ENCODE measurements at places on chromosomes 1 and 21. TPM values are rescaled to one million over a fixed set of nuclear protein-coding genes. Genes with fewer than 3 reads are reported as not detected.

DNA sequence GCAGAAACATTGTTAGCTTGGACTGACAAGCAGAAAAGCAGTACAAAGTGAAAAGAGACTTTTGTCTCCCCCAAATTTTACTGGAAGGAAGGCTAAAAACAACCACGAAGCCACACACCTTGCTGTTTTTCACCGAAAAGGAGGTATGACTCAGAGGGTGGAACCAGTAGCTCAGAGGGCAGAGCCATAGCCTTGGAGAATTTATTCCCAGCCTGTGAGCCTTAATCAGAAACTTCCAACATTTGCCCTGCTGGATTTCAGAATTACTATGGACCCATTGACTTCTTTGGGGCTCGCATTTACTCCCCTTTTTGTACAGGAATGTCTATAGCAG lies 32.0 kb downstream of the RPS6KC1 start:
- no peak overlapping the region for H3K27ac ChIP-seq
- no peaks in the 10 kb centered on the region for H3K36me3 ChIP-seq
- H3K4me1 ChIP-seq, result no peaks in the 10 kb centered on the region
- H3K27me3 ChIP-seq, result no peaks in the 10 kb centered on the region

DUSP23 gene
- total RNA-seq, result 85.9 TPM

GRCh38 chr1:53582211-53583020 lies 123.2 kb downstream of the DMRTB1 start:
- H3K27ac ChIP-seq, result no peak overlapping the region
- H3K36me3 ChIP-seq, result no peaks in the 10 kb centered on the region
- no peak for DNase-seq
- no peaks in the 10 kb centered on the region for H3K27me3 ChIP-seq
- no peak overlapping the region for H3K4me3 ChIP-seq
- no peaks in the 10 kb centered on the region for H3K4me1 ChIP-seq

DNA sequence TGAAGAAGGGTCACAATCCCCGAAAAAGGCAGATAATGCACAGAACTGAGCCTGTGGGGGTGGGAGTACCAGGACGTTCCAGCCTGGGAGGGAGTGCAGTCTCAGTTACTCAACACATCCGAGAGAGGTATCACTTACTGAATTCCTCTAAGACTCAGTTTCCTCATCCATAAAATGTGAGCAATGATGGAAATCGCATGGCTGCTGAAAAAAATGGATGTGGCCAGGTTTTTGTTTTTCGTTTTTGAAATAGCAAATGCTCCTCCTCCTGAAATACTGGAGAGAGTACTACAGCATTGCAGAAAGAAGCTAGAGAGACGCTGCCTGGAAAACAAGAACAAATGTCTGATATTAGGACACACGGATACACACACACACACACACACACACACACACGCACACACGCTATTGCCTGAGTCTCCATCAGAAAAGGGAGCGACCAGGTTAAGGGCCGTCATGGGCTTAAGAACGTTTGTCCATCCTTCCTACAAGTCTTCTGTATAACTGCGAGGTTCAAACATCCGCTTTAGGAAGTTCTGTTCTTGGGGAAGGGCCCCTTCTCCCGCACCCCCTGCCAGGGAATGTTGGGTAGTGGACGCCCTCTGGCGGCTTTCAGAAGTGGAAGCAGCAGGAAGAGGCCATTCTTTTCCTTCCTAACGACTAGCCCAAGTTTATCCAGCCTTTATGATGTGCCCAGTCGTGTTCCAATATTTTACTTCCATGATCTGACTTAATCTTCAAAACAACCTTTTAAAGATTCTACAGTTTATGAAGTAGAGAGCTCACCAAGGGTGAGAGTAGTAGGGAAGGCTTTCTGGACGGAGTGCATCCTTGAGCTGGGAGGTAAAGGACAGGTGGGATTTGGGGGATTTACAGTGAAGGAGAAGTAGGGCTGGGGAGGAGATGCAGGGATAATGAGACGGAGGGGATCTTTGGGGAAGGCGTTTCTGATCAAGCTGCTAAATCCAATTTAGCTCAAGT lies 699 bp upstream of the NES start:
- peak overlapping the region; percentile 64 for H3K4me3 ChIP-seq
- DNase-seq, result peak; percentile 47
- H3K4me1 ChIP-seq, result peaks cover 45% of the 10 kb centered on the region

- H3K27ac ChIP-seq, result no peak overlapping the region
- no peaks in the 10 kb centered on the region for H3K4me1 ChIP-seq
- H3K36me3 ChIP-seq, result no peaks in the 10 kb centered on the region
- no peak overlapping the region for H3K4me3 ChIP-seq
Observed at GRCh38 chr21:31371715-31372470, 27.8 kb upstream of the TIAM1 start.

DNA sequence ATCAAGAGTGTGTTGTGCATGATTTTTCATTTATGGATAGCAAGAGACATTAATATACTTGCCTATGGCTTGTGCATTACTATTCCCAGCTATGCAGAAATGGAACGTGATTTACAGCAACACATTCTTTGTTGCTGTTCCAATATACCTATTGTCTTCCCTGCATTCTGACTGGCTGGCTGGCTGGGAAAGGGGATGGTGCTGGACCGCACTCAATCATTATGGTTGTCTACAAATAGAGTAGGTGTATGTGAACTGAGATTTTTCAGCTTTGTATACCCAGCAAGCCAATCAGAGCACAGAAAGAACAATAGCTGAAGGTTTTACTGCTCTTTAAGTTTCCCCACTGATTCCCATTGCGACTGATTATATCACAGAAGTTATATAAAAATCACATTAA lies 167.5 kb downstream of the ATG4C start:
- H3K36me3 ChIP-seq, result no peaks in the 10 kb centered on the region
- H3K4me3 ChIP-seq, result no peak overlapping the region
- DNase-seq, result no peak
- no peaks in the 10 kb centered on the region for H3K27me3 ChIP-seq
- H3K27ac ChIP-seq, result no peak overlapping the region

AUNIP gene
- not detected for total RNA-seq

DNA sequence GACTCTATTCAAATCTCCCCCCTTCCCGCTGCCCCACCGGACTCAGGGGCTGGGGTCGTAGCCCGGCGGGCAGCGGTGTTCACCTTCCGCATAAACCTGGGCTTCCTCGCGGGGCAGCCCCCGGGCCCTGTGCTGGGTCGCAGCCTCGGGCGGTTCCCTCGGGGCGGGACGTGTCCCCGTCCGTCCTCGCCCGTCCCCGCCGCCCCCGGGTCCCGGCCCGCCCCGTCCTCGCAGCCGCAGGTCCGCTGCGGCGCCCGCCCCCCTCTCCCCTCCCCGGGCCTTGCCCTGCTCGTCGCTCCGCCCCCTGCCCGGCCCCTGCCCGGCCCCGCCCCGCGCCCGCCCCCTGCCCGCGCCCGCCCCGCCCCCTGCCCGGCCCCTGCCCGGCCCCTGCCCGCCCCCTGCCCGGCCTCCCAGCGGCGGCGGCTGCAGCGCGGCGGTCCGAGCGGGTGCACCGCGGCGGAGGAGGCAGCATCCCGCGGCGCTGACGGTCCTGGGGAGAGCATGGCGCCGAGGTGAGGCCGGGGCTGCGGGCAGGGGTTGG lies at the start of gene COL18A1:
COL18A1 (plus strand) TSS at position 436 of the 541 bp plus-strand sequence; CDS start at position 502, 66 bp downstream.
- H3K27ac ChIP-seq, result peak within 1 kb of the TSS; percentile 82
- peak within 1 kb of the TSS; percentile 45 for H3K4me3 ChIP-seq
- peak; percentile 11 for DNase-seq
- H3K36me3 ChIP-seq, result no peaks in the 10 kb centered on the region
- H3K27me3 ChIP-seq, result peaks cover 29% of the 10 kb centered on the region

AK5 gene
- 1.8 TPM for total RNA-seq

DNA sequence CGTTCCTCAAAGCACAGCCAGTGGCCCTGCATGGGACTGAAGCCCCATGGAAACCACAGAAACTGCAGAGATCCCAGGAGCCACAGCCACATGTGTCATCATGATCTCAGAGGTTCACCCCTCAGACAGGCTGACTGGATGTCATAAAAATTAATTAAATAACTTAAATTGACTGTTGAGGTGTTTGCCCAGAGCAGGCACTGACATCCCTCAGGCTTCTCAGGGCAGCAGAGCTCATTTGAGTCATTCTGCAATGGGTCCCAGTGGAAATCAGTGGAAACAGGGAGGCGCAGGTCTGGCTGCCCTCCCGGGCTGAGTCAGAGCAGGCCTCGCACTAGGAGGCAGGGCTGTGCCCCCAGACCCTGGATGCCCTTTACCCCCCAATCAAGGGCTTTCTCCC lies 135.1 kb downstream of the CDC7 start:
- no peak overlapping the region for H3K27ac ChIP-seq
- H3K27me3 ChIP-seq, result no peaks in the 10 kb centered on the region
- no peaks in the 10 kb centered on the region for H3K4me1 ChIP-seq
- DNase-seq, result no peak
- no peaks in the 10 kb centered on the region for H3K36me3 ChIP-seq
- no peak overlapping the region for H3K4me3 ChIP-seq

DNA sequence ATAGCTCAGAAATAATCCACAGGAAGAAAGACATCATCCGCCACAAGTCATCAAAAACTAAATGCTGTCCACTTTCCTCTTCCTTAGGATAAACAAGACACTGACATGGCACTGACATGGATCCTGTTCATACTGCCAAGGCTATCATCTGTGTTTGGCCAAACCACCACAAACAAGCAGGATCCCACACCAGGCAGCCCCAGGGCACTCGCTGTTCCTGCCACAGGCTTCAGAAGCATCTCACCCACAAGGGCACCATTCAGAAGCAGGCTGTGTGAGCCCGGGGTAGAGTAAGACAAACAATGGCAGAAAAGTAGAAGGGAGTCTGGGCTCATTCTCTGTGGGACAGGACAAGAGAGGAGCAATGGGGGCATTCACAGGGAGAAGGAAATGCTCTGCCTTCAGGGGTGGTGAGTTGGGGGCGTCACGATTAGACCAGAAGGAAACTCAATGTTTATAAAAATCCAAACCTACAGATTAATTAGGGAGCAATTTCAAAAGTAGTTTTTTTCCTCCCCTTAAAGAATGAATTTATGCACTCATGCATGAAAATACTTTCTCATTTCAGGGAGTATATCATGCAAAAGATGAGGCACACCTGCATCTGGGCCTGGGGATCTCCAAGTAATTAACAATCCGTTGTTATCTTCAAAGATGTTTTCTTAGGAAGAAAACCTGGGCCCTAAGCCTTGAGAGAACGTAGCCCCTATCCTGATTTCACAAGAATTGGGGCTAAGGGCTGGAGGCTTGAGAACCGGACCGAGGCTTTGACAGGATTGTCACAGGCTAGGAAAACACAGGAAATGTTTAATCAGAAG lies 43.3 kb upstream of the ATP1A1 start:
- DNase-seq, result peak; percentile 22
- H3K27ac ChIP-seq, result no peak overlapping the region
- no peaks in the 10 kb centered on the region for H3K27me3 ChIP-seq
- no peak overlapping the region for H3K4me3 ChIP-seq
- H3K36me3 ChIP-seq, result no peaks in the 10 kb centered on the region
- peaks cover 10% of the 10 kb centered on the region for H3K4me1 ChIP-seq

B3GALT5 gene
- total RNA-seq, result not detected

HSPB7 gene
- 765 TPM for total RNA-seq

- H3K36me3 ChIP-seq, result no peaks in the 10 kb centered on the region
- DNase-seq, result no peak
- H3K4me1 ChIP-seq, result peaks cover 87% of the 10 kb centered on the region
- H3K27ac ChIP-seq, result peak overlapping the region; percentile 99
- H3K4me3 ChIP-seq, result no peak overlapping the region
Observed at GRCh38 chr21:37372951-37373350, 6.4 kb downstream of the DYRK1A start.

FOXO6 gene
- total RNA-seq, result 0.20 TPM

DNA sequence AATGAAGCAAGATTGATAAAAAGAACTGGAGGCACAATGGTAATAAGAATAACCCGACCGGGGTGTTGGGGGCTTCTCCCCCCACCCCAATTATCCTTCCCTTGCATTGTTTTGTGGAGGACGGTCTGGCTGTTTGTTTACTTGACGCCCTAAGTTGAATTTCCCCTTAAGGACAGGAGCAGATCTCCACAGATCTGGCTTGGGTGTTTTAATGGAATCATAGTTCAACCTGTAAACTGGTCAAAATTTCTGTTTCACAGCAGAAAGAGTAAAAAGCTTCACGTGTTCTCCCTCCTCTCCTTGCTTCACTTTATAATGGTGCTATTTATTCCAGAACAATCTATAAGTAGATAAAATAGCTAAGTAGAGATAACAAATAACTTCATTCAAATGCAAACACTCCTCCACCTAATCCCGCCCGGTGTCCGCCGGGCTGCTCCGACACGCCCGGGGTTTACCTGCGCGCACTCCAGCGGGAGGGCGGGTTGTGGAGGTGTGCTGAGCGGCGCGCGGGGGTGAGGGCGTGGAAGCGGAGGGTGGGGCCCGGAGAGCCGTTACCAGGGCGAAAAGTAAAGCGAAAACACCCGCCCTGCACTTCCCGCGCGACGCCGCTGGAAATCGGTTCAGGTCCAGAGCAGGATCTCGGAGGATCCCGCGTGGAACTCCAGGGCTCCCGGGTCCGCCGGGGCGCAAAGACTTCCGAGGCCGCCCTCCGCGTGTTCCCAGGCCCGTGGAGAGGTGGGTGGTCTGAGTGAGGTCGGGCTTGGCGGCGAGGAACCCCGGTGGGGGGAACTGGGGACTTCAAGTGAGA lies 2.0 kb upstream of the ATF3 start:
- peak overlapping the region; percentile 84 for H3K27ac ChIP-seq
- peak overlapping the region; percentile 92 for H3K4me3 ChIP-seq
- no peaks in the 10 kb centered on the region for H3K36me3 ChIP-seq
- H3K27me3 ChIP-seq, result peaks cover 31% of the 10 kb centered on the region
- peaks cover 14% of the 10 kb centered on the region for H3K4me1 ChIP-seq

GRCh38 chr1:229636042-229636441 lies 10.0 kb downstream of the URB2 start:
- H3K27me3 ChIP-seq, result no peaks in the 10 kb centered on the region
- no peak overlapping the region for H3K27ac ChIP-seq
- no peak overlapping the region for H3K4me3 ChIP-seq
- DNase-seq, result no peak
- H3K36me3 ChIP-seq, result peaks cover 36% of the 10 kb centered on the region
- H3K4me1 ChIP-seq, result peaks cover 19% of the 10 kb centered on the region

IFI16 gene
- 13.5 TPM for total RNA-seq

CCSAP gene
- 0.44 TPM for total RNA-seq

DNA sequence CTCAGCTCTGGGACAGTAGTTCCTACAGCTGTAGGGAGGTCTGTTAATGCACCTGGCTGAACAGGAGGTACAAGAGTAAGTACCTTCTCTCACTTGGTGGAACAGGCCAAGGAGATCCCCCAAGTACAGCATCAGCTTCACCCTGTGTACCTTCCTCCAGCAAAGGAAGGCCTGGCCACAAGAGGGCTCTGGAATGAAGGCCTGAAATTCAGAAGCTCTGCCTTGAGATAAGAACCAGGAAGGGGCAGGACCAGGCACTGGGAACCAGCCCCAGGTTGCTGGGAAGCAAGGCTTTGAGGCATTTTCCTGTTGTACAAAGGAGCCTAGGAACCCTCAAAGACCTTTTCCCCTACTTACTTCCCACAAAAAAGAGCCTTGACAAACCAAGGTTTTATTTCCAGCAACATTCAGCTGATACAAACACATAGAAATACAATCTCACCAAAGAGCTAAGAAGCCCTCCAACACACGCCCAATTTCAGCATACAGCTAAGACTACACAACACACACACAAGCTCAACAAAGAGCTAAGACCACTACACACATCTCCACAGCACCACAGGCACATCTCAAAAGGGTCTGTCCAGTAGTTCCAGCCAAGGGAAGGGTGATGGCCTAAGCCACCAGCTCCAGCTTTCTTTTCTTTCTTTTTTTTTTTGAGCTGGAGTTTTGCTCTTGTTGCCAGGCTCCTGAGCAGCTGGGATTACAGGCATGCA lies 23.5 kb downstream of the F11R start:
- no peaks in the 10 kb centered on the region for H3K4me1 ChIP-seq
- H3K4me3 ChIP-seq, result no peak overlapping the region
- no peaks in the 10 kb centered on the region for H3K36me3 ChIP-seq
- peak overlapping the region; percentile 62 for H3K27ac ChIP-seq
- peak; percentile 16 for DNase-seq

Data from gastrocnemius medialis (tissue), 4 donors.